Activated T-helper 1 cell treated with anti-CD3 and anti-CD28 coated beads, Interleukin-2, amount 50 U/mL, for 16 hours (primary cell): ENCODE measurements at places on chromosomes 1 and 21.

DNA sequence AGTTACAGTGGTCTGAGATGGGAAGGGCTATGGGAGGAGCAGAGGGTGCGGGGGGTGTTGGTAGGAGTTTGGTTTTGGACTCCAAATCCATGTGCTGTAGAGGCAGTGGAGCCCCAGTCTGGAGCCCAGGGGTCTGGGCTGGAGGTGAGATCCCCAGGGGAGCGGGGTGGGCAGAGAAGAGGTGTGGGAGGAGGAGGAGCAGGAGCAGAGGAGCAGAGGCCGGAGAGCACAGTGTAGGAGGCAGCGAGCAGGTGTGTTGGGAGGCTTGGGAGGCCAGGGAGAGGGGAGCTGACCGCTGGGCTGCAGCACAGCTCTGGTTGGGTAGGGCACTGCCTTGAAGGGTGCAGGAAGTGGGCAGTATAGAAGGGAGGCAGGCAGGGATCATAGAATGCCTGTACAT, 28.9 kb downstream of the LHX4 start:
- DNase-seq: no peak

DNA sequence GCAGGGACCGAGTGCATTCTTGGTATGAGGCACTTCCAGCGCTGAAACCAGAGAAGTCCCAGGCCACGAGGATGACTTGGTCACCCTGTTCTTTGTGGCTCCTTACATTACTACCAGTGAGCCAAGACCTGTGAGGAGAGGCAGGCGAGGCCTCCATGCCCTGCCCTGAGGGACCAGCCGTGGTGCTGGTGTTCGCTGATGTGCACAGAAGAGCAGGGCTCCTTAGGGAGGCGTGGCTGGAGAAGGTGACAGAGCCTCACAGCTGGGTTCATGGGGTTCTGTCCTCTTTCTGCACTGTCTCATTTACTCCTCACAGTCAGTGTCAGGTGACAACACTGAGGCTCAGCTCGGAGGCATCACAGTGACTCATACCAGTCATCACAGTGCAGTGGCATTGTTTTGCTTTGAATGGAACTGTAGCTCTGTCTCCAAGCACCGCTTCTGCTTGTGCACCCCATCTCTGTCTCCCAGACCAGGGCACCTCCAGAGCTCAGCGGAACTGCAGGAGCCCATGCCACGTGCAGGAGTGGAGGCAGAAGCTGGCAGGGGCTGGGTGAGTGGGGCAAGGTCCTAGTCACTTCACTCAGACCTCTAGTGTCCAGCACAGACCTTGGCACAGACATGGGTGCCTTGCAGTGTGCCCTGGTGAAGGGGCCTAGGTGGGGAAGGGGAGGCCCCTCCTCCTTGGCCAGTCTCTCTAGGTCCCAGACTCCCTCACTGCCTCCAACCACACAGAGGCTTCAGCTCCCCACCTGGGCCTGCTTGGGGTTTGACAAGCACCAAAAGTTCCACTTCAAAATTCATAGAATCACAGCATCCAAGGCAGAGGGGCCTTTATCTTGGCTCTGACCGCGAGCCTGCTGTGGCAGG, 310.9 kb downstream of the MATN1 start:
- DNase-seq: no peak

GRCh38 chr21:44850905-44851657, 22.4 kb downstream of the PTTG1IP start:
- no peak for DNase-seq

DNA sequence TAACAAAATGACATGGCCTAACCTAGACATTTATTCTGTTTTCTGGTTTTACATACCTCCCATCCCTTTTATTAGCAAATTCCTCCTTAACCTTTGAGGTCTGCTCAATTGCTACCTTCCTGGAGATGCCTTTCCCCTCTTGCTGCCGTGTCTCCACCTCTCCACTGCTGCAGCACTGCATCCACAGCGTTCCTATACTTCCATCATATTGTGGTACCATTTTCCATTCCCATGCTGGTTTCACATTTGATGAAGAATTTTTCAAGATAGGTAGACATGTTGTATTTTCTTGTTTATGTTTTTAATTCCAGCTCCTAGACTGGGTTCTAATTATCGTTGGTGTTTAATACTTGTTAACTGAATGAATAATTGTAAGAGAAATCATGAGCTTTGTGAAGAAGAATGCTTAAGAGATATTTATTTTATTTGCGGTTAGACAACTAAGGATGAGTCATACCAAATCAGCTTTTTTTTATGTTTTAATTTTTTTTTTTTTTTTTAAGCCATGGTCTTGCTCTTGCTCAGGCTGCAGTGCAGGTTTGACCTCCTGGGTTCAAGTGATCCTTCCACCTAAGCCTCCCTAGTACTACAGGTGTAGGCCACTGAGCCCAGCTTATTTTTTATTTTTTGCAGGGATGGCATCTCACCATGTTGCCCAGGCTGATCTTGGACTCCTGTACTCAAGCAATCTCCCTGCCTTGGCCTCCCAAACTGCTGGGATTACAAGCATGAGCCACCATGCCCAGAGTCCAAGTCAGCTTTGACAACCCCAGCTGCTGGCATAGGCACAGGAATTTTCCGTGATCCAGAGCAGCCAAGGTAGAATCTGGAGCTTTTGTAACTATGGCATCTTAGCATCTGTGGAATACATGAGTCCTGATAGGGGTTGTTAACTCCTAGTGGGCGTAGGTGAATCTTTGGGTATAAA, 44.0 kb downstream of the ATP6V1G3 start:
- no peak for DNase-seq

DNA sequence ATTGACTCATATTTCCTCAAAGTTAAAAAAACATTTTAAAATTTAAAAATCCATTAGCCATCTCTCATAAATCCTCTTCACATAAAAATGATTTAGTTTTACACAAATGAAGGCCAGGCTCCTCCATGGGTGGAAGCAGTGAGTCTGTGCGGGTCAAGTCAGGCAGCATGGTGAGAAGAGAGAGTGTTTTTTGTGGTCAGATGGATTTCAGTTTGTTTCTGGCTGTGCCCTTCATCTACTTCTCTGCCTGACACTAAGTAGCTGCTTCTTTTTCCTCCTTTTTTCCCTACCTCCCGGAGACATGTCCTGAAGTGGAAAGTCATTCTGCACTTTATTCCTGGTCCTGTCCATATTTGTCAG, 10.3 kb downstream of the PLA2G4A start:
- DNase-seq: no peak

- DNase-seq: no peak
These were observed 13.1 kb upstream of the HEYL start for GRCh38 chr1:39652554-39652953.

DNA sequence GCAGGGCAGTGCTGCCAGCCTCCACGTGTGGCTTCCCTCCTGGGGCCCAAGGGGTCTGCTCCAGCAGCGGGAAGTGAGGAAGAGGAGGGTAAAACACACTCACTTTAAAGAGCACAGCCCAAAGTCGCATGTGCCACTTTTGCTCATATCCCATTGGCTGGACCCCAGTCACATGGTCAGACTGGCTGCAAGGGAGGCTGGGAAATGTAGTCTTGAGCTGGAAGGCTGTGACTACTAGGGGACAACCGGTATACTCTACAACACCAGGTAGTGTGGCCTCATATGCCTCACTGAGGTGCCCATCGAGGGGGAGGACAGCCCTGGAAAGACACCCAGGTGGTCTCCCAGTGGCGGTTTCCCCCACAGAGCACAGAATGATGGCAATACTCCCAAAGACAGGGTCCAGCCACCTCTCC, 45.2 kb downstream of the CAMK2N1 start:
- no peak for DNase-seq

- no peak for DNase-seq
These were observed 30.2 kb upstream of the RNF187 start for GRCh38 chr1:228457017-228457395.

DNA sequence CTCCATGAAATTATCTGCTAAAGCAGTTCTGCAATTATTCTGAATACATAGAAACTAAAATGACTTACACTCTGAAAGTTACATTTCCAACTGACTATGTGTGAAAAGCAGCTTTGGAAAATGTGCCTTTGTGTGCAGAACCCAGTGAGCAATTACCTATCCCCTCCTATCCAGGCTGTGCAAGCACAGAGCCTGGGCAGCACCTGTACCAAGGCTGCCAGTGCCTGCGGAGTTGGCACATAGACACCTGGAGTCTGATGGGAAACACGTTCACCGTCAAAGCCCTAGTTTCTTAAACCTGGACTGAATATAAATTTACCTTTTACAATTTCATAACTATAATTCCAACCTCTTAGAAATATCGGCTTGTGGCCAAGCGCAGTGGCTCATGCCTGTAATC, 307.3 kb downstream of the KCNH1 start:
- DNase-seq: no peak
